ENCODE measurements at places on chromosomes 7 and 10. TPM values are rescaled to one million over a fixed set of nuclear protein-coding genes. Genes with fewer than 3 reads are reported as not detected.

The ZPBP gene
- not detected for total RNA-seq

The SUN3 gene
- total RNA-seq = not detected

The RBM48 gene
- total RNA-seq = 3.2 TPM

The INSYN2A gene
- under 0.01 TPM for total RNA-seq

The ADRB1 gene
- total RNA-seq = not detected
